Anterior cingulate cortex (tissue), 58 donors: ENCODE measurements at places on chromosomes 2 and 18.
A peak's percentile ranks its signal among the peaks of the same experiment; 100 is the strongest.

- DNase-seq, result no peak
Measured at GRCh38 chr2:54329482-54330161, 73.6 kb upstream of the TSPYL6 start.

GRCh38 chr2:82143343-82143742 is 1838.8 kb upstream of the LRRTM1 start:
- DNase-seq, result no peak

DNA sequence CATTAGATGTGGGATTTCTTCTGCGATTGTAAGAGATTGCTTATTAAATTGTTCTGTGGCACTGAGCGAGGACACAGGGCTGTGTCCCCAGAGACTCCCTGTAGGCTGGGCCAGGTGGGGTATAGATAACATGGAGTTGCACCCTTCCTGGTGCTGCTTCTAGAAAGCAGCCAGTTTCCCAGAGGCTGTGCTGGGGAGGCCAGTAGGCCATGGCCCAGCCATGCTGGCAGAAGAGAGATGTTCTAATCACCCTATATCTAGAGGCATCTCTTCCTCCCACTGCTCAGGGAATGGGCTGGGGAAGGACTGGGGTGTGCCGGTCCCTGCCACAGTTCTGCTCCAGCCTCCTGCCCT is 66.9 kb downstream of the HS1BP3 start:
- DNase-seq, result no peak

DNA sequence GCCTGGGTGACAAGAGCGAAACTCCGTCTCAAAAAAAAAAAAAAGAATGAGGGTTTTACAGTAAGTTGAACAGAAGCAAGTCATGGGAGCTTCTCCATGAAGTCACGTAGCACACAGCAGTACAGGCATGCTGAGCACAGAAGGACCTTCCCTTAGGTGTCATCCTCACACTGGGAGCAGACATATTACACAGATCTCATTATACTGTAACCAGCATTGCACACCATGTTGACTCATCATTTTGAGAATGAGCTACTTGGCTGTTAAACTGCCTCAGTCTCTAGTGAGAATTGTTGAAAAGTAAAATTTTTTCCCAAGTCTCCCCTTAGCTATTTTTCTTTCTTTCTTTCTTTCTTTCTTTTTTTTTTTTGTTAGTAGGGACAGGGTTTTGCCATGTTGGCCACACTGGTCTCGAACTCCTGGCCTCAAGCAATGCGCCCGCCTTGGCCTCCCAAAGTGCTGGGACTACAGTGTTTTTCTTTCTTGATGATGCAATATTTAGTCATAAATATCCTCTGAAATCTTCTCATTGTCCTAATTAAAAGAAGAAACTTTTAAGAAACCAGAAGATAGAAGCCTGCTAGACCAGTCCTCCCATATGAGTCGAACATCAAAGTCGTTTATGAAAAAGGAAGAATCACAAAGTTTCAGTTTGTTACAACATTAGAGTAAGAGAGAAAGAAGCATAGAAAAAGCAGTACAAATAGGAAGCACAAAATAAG is 37.9 kb upstream of the PPP1CB start:
- no peak for DNase-seq

- DNase-seq, result no peak
Measured at GRCh38 chr2:64655018-64655664, 1.4 kb upstream of the SERTAD2 start.

DNA sequence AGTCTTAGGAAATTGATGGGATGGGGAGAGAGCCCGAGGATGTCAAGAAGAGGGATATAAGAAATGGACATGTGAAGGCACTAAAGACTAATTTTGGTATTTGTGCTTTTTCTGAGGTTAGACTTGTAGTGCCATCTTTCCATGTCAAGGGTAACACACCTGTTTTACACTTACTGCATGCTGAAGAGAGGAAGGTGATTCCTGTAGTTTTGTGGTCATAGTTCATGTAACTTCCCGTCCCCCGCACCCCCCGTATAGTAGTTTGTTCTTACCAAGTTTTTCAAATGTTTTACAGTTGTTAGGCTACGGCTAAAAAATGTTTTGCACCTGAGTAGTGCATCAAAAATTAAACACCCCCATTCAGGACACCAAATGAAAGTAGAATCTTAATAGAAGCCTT is 73.8 kb downstream of the CLIP4 start:
- DNase-seq, result no peak

DNA sequence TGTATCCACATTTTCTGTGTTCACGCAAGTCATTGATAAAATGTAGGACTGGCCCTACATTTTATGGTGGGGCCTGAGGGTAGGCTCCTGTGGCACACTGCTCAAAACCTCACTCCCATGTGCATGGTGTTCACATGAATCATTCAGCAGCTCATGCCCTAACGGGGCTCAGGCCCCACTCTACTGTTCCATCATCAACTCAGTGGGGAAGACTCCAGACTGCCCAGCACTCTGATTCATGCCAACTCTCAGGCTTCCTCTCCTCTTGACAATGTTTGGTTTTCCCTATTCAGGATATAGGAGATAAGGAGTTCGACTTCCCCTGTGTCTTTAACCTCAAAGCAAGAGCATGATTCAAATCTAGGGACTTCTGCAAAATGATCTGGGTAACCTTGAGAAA is 92.0 kb upstream of the BOD1L2 start:
- no peak for DNase-seq

GRCh38 chr2:10647441-10647840 is 42.3 kb downstream of the NOL10 start:
- no peak for DNase-seq

DNA sequence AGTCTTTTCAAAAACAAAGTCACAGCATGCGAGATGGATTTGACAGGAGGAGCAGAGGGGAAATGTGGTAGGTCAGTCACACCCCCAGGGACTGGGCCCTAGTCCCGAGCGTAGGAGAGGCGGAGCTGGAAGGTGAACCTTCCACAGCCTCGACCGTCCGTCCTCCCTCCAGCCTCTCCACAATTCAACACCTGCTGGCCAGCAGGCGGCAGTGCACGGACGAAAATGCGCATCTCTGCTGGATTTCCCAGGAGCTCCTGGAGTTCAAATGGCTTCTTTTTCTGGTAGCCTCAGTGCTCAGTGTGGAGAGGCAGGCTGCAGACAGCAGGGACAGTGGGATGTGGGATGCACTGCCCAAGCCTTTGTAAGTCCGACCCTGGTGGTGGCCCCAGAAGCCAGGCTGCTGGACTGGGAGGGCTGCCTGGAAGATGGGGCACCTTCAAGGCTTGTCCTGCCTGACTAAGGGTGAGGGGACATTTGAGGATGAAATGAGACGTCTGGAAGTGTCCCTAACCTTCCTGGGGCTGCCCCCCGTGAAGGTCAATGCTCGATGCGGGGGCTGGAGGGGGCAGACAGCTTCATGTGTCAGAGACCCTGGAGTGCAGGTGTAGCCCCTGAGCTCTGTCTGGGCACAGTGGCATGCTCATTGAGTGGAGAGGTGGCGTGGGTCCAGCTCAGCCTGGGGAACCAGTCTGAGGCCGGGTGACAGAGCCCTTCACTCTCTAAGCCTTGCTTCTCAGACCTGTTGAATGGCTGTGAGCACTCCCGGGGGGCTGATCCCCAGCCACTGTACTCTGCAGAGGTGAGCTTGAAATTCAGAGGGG is 189.5 kb downstream of the TFCP2L1 start:
- peak; percentile 26 for DNase-seq

GRCh38 chr2:238901461-238902057 is 53.7 kb downstream of the TWIST2 start:
- no peak for DNase-seq

GRCh38 chr2:60442608-60443007 is 110.8 kb downstream of the BCL11A start:
- DNase-seq, result no peak

DNA sequence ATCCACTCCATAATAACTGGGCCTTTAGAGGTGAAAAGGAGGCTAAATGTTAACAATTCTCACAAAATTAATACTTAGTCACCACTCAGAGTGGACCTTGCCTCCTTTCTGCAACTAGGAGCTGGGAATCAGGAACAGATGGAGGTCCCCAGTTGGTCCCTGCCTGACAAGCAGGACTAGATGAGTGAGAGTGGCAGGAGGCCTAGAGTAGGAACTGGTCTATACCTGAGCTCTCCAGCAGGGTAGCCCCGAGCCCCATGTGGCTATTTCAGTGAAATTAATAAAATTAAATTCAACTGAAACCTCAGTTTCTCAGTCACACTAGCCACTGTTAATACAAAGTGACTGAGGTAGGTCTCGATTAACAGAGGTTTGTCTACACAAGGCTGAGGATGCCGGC is 150.5 kb downstream of the MYO5B start:
- no peak for DNase-seq

- no peak for DNase-seq
Measured at GRCh38 chr2:223416815-223417610, 185.1 kb downstream of the SCG2 start.

- DNase-seq, result no peak
Measured at GRCh38 chr2:13652531-13653313, 936.0 kb downstream of the TRIB2 start.

DNA sequence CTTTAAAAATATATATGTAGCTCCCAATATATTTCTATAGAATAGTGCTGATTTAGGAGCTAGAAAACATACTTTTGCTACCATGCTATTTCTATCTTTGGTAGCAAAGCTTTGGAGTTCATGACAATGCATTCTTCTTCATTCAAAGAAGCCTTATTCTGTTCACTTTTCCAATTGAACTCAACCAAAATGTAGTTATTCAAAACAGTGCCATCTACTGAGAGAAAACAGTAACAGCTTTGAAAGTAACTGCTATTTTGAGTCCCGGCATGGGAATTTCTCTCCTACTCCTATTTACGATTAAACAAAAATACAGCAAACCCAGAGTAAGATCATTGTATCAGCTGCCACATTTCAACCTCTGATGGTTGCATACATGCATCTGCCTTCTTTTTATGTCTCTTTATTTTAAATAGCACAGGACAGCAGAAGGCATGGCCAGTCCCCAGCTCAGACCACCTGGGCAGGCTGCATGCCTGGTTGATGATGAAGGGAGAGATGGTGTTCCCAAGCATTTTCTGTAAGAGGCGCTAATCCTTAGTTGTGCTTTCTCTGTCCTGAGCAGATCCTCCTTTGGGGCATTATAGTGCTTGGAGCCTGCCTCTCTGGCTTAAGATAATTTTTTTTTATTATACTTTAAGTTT is 69.7 kb upstream of the SULT1C3 start:
- no peak for DNase-seq

GRCh38 chr18:44796429-44797428 is 116.0 kb downstream of the SETBP1 start:
- no peak for DNase-seq

DNA sequence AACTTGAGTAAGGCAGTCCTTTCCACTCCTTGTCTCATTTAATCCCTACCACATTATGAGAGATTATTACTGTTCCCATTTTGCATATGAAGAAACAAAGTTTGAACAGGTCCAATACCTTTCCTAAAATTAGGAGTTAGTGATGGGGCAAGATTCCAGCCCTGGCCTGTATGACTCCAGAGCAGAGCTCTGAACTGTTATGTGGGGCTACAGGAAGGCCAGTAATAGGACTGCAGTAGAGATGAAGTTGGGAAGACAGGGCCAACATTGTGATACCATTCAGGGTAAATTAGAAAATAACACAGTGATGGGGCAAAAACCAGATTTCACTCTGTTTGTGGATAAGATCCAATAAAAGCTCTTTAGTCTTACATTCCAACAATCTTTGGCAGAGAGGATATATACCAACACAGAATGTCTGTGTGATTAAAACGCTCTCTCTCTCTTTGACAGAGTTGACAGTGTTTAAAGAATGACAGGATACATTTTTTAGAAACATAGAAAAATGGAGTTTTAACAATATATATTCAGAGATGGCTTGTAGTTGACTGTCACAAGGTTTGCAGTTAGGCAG is 22.7 kb downstream of the KATNAL2 start:
- no peak for DNase-seq

- DNase-seq, result no peak
Measured at GRCh38 chr2:60212181-60212945, 341.1 kb downstream of the BCL11A start.

DNA sequence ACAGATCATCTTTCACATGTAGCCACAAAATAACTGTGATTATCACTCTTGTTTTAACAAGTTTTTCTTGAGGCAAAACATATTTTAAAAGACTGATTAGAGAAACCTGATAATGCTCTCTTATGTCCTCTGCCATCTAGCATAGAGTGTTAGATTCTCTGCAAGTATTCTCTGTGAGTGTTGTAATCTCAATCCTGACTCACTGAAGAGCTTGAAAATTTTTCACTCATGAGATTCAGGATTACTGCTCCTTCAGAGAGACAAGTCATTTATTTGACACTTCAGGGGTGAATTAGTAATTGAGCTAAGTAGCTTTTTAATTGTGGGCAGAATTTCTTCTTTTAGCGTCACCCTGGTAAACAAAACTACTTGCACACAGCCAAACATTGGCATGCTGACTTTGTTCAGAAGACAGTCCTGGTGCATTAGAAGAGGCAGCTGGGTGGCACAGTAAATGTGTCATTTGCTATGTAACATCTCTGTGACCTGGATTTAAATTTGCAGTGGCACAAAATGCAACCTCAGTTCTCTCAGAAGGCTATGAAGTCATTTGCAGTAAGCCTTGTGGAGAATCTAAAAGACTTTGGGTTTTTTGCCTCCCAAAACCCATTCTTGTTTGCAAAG is 172.9 kb downstream of the LRP1B start:
- no peak for DNase-seq

- no peak for DNase-seq
Measured at GRCh38 chr2:238130696-238131628, 7.5 kb upstream of the KLHL30 start.

- DNase-seq, result no peak
Measured at GRCh38 chr2:226658555-226658954, 141.1 kb downstream of the IRS1 start.

DNA sequence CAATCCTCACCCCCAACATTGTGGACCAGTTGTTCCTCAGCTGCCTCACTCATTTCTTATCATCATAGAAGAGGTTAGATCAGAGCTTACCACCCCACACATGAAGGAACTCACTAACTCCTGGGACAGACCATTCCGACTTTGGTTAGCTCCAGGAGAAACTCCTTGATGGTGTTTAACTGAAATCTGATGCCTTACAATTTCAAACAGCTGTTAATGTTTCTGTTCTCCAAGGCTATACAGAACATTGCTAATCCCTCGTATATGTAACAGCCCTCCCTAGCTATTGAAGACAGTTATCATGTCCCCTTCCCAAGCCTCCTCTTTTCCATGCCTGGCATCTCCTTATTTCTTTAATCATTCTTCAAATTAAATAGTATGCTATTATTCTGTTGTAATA is 14.8 kb downstream of the ERBB4 start:
- no peak for DNase-seq

DNA sequence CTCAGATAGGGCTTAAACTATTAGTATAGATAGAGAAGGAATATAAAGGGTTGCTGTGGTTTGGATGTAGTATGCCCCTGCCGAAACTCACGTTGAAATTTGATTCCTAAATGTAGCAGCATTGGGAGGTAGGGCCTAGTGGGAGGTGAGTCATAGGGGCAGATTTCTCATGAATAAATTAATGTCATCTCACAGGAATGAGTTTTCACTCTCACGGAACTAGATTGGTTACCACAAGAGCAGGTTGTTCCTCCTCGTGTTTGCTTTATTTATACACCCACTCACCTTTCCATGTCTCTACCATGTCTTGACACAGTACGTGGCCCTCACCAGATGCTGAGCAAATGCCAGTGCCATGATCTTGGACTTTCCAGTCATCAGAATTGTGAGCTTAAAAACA is 218.2 kb downstream of the RBM43 start:
- DNase-seq, result no peak

- no peak for DNase-seq
Measured at GRCh38 chr2:231373786-231374349, 21.6 kb upstream of the B3GNT7 start.
